ENCODE measurements at places on chromosomes 4 and X.

GRCh38 chr4:148210661-148211060 lies 231.6 kb downstream of the NR3C2 start:
- DNase-seq: no peak

- no peak for DNase-seq
Measured at GRCh38 chrX:11337292-11338009, 44.2 kb downstream of the AMELX start.

- DNase-seq: no peak
Measured at GRCh38 chr4:105591573-105591972, 39.2 kb downstream of the ARHGEF38 start.

DNA sequence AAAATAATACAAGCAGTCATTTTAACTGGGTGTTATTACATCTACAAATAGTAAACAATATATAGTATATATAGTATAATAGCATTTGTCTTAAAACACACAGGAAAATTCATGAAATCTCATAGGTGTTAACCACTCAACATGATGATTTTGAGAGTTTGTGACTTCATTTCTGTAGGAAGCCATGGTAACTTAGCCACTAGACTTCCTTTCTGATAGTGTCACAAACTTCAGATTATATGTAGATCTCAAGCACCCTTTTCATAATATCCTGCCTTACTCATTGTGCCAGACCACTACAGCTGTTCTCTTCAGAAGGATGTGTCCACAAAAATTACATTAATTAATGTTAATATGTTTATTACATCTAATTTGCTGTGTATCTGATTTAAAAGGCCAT lies 1250.6 kb downstream of the ADGRL3 start:
- no peak for DNase-seq

- no peak for DNase-seq
Measured at GRCh38 chr4:120812216-120812615, 110.3 kb downstream of the PRDM5 start.

GRCh38 chr4:173169178-173169427 lies 492 bp downstream of the GALNT7 start:
- no peak for DNase-seq

Data from GM06990 (cell line).